RWPE2 (cell line): ENCODE measurements at places on chromosomes 2 and 18.

GRCh38 chr18:62387257-62387656 is 62.1 kb downstream of the TNFRSF11A start:
- H3K4me1 ChIP-seq = peaks cover 4% of the 10 kb centered on the region
- DNase-seq = no peak
- no peaks in the 10 kb centered on the region for H3K36me3 ChIP-seq

DNA sequence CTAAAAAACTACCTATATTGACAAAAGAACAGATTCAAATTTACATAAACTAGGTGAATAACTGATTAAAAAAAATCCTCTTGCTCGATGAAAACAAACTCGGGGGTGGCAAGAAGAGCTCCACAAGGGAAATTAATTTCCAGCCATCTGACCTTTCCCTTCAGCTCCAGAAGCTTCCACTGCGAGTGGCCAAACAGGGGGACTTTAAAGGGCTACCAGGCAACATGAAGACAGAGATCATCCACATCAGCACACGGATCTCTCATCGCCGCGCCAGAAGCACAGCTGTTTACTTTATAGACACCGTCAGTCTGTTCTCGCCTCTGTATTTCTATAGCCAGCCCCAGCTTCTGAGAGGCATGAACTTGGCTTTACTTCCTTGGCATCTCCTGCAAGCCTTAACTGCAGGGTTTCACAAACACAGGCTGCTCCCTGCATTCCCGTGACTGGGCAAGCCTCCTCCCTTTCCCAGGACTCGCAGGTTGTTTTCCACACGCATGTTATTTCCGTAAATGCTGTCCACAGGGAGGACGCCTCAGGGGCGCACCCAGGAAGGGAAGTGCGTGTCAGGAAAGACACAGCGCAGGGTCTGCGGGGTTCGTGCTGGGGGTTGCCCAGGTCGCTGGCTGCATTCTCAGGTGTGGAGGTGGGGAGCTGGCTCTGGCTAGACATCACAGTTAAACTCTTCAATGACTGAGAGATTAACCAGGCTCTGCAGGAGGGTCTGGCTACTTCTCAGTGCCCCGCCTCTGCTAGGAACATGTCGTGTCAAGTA is 85.0 kb downstream of the USP40 start:
- no peaks in the 10 kb centered on the region for H3K27me3 ChIP-seq
- H3K4me1 ChIP-seq = peaks cover 24% of the 10 kb centered on the region
- H3K4me3 ChIP-seq = no peak overlapping the region
- peak overlapping the region; percentile 100 for H3K27ac ChIP-seq

DNA sequence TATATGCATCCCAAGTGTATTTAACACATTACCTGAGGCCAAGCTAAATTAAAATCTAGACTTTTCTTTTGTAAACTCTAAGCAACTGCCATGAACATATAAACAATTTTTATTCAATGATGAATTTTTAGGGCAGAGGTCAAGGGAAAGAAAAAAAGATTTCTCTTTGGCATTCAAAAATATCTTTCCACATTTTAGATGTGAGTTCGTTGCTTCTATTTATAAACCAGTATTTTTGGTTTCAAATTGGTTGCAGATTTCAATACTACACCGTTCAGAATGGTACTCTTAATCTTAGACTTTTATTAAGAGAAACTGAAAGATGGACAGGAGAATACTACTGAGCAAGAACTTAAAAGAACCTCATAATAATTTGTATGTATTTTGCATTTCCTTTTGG is 293.6 kb upstream of the CCDC68 start:
- H3K4me3 ChIP-seq = no peak overlapping the region
- H3K27me3 ChIP-seq = no peaks in the 10 kb centered on the region
- no peak overlapping the region for H3K27ac ChIP-seq
- no peaks in the 10 kb centered on the region for H3K36me3 ChIP-seq
- no peaks in the 10 kb centered on the region for H3K4me1 ChIP-seq
- DNase-seq = no peak

DNA sequence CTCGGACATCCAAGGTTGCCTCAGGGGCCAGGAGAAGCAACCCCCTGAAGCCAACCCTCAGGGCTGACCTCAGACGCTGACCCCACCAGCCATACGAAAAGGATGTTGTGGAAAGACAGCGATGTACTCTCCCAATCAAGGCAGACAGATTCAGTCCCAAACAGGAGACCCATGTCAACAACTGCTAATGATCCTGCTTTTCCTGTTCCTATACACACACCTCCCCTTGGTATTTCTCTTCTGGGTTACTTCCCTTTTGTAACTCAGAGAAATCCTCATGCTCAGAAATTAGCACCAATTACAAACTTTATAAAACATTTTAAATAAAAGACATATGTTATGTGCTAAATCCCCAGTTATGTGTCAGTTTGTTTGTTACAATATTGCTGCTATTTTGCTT is 120.8 kb downstream of the PID1 start:
- no peaks in the 10 kb centered on the region for H3K36me3 ChIP-seq
- H3K4me1 ChIP-seq = no peaks in the 10 kb centered on the region
- H3K4me3 ChIP-seq = no peak overlapping the region
- no peaks in the 10 kb centered on the region for H3K27me3 ChIP-seq

DNA sequence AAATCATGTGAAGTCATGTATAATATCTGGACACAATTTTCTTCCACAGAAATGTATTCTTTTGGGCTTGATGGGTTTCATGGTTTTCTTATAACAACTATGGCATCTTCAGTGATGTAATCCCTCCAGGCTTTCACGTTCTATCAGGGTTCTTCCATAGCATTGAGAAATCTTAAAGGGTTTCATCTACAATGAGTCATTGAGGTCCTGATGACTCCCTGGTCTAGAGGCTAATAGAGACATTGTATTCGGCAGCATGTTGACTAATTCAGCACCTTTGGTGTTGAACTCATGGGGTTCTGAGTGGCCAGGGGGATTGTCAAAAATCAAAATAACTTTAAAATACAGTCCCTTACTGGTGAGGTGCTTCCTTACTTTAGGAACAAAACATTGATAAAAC is 614.0 kb upstream of the CRIM1 start:
- no peak for DNase-seq
- H3K27me3 ChIP-seq = peaks cover 3% of the 10 kb centered on the region
- H3K4me1 ChIP-seq = no peaks in the 10 kb centered on the region
- no peak overlapping the region for H3K27ac ChIP-seq
- no peak overlapping the region for H3K4me3 ChIP-seq
- H3K36me3 ChIP-seq = no peaks in the 10 kb centered on the region

DNA sequence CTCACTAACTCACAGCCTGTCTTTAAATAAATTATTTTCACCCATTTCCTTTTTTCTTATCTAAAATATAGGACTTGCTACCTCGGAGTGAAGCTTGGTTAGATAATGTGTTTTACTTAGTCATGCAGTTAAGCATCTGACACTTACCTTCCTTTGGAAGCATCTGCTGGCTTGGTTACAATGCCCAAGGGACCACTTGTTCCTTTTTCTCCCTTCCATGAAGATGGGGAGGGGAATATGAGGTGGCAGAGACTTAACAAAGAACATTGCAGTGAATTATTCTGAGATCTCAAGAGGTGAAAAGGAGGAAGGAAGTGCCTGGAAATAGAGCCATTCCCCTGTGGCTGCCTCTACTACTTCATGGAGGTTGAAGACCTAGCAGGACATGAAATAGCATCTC is 145.4 kb upstream of the FOSL2 start:
- H3K4me3 ChIP-seq = no peak overlapping the region
- H3K27ac ChIP-seq = no peak overlapping the region
- no peak for DNase-seq
- H3K4me1 ChIP-seq = peaks cover 12% of the 10 kb centered on the region

- peak; percentile 64 for DNase-seq
- peaks cover 14% of the 10 kb centered on the region for H3K4me1 ChIP-seq
- no peak overlapping the region for H3K4me3 ChIP-seq
- H3K36me3 ChIP-seq = no peaks in the 10 kb centered on the region
Observed at GRCh38 chr2:205763708-205764211, 81.5 kb downstream of the NRP2 start.

GRCh38 chr18:31920277-31920676 is 22.7 kb downstream of the TRAPPC8 start:
- H3K27ac ChIP-seq = no peak overlapping the region
- H3K27me3 ChIP-seq = no peaks in the 10 kb centered on the region
- H3K4me3 ChIP-seq = no peak overlapping the region
- no peak for DNase-seq

DNA sequence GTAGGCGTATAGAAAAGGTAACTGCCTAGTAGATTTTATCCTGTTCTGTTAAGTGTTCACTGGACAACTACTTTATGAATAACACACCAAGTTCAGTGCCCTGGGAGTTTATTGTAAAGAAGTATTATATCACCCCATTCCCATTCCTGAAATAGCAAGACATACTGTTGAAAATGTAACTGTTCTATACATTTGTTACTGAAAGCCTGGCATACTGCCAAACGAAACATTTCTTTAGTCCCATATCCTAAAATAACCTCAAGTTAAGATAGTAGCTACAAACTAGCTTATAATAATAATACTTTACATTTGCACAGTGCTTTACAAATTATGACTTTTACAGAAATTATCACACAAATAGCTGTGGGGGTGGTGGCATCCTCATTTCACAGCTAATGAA is 25.1 kb downstream of the SPDYA start:
- H3K4me1 ChIP-seq = no peaks in the 10 kb centered on the region
- H3K36me3 ChIP-seq = no peaks in the 10 kb centered on the region
- H3K27ac ChIP-seq = no peak overlapping the region
- H3K27me3 ChIP-seq = no peaks in the 10 kb centered on the region
- no peak for DNase-seq
- no peak overlapping the region for H3K4me3 ChIP-seq

DNA sequence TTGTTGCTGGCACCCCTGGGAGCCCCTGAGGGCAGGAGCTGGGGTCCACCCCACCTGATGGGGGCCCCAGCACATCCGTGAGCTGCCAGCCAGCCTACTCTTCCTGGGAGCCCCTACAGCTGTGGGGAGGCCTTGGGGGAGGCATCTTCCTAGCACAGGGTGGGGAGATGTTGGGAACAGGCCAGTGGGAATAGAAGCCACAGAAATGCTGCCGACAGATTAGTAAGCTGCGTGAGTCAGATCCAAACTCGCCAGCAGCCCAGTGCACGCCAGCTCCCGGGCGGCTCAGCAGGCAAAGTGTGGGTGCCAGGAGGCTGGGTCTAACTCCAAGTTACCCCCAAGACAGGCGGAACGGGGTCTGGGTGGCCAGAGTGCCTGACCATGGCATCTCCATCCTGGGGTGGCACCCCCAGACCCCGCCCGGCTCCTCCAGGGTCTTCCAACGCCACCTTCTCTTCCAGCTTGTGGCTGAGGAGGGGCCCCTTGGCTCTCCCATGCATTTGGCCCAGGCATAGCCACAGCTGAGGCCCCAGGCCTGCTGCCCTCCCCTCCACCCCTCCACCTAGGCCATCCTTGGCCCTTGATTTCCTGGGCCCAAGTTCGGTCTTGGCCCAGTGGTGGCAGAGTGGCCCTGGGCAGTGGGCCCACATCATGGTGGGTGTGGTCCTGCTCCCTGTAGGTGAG is 15.3 kb downstream of the CROCC2 start:
- H3K36me3 ChIP-seq = no peaks in the 10 kb centered on the region
- no peak overlapping the region for H3K4me3 ChIP-seq
- peaks cover 7% of the 10 kb centered on the region for H3K4me1 ChIP-seq
- H3K27me3 ChIP-seq = no peaks in the 10 kb centered on the region
- H3K27ac ChIP-seq = no peak overlapping the region
- DNase-seq = peak; percentile 67

DNA sequence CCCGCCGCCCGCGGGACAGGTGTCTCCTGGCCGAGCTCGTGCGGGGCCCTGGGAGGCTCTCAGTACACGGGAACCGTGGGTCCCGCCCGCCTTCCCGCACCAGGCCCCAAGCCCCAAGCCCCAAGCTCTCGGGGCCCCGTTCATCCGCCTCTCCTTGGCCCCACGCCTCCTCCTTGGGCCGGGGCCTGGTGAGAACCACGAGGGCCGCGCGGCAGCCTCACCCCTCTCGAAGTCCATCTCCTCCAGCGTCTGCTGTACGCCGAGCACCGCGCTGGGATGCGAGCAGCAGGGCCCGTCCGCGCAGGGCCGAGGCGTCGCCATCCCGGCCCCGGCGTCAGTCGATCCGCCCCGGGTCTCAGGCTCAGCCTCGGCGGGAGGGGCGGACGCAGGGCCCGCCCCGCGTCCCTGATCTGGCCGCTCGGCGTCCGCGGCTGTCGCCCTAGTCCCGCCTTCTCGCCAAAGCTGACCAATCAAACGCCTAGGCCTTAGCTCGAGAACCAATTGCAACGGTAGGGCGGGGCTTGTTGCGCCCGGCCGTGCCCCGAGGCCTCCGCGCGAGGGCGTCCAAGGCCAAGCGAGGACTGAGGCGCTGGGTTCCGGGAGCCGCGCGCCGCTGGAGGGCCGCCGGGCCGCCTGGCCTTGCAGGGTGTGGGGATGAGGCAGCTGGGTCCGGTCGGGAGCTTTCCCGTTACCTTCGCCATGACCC is at the start of gene ANKRD39:
Gene ANKRD39, minus strand, starts transcription at position 350 of the 706 bp plus-strand sequence. Its CDS starts 29 bp downstream, at position 321.
- peak within 1 kb of the TSS; percentile 51 for H3K4me3 ChIP-seq
- H3K27me3 ChIP-seq = no peaks in the 10 kb centered on the region
- peak within 1 kb of the TSS; percentile 23 for H3K27ac ChIP-seq
- peaks cover 36% of the 10 kb centered on the region for H3K36me3 ChIP-seq
- no peaks in the 10 kb centered on the region for H3K4me1 ChIP-seq
- DNase-seq = peak; percentile 92

DNA sequence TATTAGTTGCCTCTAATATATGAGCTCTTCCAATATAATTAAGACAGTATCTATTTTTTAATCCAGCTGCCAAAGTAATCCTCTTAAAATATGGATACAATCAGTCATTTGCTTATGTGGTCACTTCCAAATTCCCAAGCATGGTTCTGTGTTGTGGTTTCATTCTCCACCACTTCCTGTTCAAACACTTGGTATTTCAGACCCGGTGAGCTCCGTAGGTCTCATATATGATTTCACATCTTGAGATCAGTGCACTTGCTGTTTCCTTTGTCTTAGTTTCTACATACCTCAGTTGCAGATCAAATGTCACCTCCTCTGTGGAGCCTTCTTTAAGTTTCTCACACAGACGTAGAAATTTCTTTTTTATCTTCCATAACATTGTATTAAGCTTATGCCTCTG is 254.2 kb downstream of the KCNS3 start:
- H3K27me3 ChIP-seq = no peaks in the 10 kb centered on the region
- DNase-seq = no peak
- no peaks in the 10 kb centered on the region for H3K36me3 ChIP-seq
- H3K4me3 ChIP-seq = no peak overlapping the region

GRCh38 chr2:119739580-119740255 is 20.0 kb upstream of the PTPN4 start:
- no peaks in the 10 kb centered on the region for H3K27me3 ChIP-seq
- no peak overlapping the region for H3K4me3 ChIP-seq
- DNase-seq = no peak
- H3K4me1 ChIP-seq = peaks cover 9% of the 10 kb centered on the region
- H3K36me3 ChIP-seq = no peaks in the 10 kb centered on the region
- H3K27ac ChIP-seq = no peak overlapping the region

DNA sequence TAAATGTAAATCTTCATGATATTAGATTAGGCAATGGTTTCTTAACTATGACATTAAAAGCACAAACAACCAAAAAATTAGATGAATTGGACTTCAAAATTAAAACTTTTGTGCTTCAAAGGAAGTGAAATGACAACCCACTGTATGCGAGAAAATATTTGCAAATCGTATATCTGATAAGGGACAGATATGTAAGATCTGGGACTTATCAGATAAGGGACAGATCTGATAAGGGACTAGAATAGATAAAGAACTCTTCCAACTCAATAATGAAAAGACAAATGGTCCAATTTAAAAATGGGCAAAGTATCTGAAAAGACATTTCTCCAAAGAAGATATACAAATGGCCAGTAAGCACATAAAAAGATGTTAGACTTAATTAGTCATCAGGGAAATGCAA is 29.2 kb downstream of the ADRA2B start:
- no peak overlapping the region for H3K4me3 ChIP-seq
- no peaks in the 10 kb centered on the region for H3K36me3 ChIP-seq
- H3K27me3 ChIP-seq = no peaks in the 10 kb centered on the region
- H3K27ac ChIP-seq = no peak overlapping the region
- no peak for DNase-seq
